GM03348 (cell line): ENCODE measurements at places on chromosomes 11 and 22.

DNA sequence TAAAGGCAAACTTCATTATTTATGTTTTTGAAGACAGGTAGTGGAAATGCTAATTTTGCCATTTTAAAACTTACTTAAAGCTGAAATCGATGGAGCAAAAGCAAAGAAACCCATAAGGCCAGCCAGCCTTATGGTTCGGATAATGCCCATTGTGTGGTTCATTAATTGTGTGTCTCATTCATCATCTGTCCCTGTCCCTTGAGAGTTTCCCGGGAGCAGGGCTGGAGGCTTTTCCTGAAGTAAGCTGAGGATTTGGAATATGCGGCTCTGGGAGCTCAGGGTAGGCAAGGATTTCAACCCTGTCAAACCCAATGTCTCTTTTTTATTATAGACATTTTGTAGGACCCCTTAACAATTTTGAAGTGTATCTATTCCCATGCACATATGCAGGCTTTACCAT is 790.0 kb upstream of the KIRREL3 start:
- no peak for DNase-seq

DNA sequence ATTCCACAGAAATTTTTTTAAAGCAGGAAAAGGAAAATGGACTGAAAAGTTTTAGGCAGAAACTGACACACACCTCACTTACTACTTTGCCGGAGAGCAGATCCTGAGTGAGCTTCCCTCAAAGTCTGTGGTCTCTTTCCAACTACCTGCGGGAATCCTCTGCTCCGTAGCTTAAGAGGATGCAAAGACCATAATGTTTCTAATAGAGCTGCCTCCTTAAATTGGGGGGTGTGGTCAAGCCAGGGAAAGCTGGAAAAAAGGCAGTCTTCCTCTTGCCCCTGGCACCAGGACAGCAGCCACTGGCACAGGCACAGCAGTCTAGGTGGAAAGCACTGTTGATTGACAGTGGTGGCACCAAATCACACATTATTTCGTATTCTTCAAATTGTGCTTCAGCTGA is at the start of gene ETS1:
TSS of gene ETS1 (minus strand) at position 144 of the 400 bp plus-strand sequence. CDS start 14,428 bp downstream, outside the sequence.
- no peak for DNase-seq

GRCh38 chr11:94897330-94897768 is 76.0 kb downstream of the CWC15 start:
- peak; percentile 59 for DNase-seq

- DNase-seq = peak; percentile 74
Observed at GRCh38 chr22:41447435-41448188, 1.0 kb upstream of the TOB2 start.

DNA sequence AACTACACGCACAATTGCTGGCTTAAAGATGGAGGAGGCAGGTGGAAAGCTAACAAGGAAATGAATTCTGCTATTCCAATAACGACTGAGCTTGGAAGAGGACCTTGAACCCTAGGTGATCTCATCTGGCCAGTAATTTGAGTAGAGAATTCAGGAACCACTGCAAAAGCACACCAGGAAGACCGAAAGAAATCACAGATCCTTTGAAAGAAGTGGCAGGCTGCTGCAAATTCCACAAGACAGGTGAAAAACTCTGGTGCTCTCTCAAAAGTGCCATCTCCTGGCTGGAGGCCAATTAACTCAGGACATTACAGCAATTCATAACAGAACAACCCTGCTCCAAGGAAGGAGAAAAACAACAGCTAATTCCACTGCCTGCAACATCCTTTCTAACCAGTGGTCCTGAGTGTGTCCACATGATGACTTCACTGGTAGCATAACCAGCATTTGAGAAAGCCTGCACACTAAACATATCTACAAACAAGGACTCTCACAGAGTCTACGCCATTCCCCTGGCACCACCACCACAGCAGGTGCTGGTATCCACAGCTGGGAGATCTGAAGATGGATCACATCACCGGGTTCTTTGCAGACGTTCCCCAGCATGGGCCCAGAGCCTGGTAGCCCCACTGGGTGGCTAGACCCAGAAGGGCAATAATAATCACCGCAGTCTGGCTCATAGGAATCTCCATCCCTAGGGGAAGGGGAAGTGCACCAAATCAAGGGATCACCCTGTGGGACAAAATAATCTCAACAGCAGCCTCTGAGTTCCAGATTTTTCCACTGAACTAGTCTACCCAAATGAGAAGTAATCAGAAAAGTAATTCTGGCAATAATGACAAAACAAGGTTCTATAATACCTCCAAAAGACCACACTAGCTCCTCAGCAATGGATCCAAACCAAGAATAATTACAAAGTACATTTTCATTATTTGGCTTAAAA is 44.9 kb upstream of the CLTCL1 start:
- no peak for DNase-seq

DNA sequence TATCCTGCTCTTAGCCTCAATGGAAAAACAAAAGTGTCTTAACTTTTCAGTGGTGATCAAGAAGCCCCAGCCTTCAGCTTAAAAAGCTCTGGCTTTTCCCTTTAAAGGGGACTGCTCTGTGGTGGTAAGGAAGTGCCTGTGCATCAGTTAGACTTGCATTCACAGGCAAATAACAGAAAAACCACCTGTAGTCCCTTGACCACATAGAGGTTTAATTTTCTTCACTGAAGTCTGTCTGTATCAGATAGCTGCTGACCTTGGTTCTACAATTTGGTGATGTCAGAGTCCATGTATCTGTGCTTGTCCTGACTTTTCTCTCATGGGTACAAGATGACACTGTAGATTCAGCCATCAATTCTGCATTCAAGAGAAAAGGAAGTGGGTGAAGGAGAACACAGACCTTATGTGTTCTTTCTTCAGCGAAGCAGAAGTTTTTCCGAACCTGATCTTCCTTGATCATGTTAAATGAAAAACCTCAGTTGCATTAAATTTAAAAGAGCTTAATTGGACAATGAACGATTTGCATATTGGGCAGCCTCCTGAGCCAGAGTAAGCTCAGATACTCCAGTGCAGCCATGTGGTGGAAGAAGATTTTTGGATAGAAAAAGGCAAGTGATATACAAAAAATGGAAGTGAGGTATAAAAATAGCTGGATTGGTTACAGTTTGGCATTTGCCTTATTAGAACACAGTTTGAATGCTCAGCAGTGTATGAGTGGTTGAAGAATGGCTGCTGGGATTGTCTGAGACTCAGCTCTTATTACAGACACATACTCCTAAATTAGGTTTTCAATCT is 43.2 kb upstream of the RDX start:
- DNase-seq = no peak

DNA sequence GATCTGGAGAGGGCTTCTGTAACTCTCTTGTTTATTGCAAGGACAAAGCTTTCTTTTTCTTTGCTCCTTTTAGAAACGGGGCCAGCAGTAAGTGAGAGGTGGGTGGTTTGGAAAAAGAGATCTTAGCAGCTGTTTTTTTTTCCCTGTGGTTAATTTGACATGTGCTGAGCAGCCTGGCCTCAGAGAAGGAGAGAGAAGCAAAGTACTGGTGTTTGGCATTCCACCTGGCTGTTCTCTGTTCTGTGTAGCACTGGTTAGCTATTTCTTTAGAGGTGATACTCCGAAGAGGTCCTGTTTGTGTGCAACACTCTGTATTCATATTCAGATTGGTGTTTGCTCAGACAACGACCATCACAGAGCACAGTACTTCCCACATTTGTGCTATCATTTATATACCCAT is 80.8 kb upstream of the SORL1-AS1 start:
- DNase-seq = no peak

DNA sequence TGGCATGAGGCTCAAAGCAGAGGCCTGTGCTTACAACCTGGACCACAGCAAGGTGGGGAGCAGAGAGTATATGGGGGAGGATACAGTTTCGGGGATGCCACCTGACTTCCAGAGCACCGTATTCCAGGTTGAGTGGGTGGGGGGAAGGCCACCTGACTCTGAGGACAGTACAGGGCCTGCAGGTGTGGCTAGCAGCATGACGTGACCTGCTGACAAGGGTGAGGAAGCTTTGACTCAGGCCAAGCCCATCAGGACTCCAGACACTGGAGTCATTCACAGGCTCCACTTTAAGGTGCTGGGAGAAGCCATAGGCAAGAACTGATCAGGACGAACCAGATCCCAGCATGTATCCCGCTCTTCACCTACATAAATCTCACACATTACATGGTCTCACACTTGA is 34.6 kb upstream of the CRTAM start:
- no peak for DNase-seq

DNA sequence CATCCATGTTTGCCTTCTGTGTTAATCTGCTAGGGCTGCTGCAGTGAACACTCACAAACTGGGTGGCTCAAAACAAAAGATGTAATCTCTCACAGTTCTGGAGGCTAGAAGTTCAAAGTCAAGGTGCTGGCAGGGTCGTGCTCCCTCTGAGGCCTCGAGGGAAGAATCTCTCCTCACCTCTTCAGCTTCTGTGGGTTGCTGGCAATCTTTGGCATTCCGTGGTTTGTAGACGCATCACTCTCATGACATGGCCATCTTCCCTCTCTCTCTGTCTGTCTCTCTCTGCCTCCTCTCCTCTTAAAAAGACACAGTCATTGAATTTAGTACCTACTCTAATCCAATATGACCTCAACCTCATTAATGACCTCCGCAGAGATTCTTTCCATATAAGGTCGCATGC is 78.8 kb downstream of the TSPAN18 start:
- DNase-seq = peak; percentile 35

DNA sequence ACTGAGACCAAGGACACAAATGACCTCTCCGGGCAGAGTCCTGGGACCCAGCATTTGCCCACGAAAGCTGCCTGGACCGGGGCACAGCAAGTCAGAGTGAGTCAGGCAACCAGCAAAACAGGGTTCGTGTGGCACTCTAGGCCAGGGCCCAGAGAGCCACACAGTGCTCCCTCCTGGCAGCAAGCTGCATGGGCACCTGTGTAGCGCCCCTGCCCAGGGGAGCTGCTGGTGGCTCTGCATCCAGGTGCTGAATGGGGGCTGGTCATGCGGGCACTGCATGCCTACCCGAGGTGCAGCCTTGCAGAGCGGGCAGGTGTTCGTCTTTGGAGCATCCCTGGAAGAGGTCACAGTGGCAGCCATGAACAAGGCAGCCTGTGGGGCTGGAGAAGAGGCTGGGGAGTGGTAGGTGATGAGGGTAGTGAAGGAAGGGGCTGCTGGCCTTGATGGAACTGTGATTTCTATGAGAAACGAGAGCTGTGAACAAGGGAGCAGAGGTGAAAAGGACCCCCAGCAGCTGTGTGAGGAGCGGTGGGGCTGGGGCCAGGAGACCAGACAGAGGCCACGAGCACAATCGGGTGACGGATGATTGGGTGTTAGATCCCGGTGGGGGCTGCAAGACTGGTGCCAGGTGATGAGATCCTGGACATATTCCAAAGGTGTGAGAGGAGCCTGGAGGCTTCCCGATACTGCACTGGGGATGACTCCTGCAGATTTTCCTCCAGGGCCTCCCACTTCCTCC is 63.3 kb downstream of the DGCR2 start:
- DNase-seq = no peak

DNA sequence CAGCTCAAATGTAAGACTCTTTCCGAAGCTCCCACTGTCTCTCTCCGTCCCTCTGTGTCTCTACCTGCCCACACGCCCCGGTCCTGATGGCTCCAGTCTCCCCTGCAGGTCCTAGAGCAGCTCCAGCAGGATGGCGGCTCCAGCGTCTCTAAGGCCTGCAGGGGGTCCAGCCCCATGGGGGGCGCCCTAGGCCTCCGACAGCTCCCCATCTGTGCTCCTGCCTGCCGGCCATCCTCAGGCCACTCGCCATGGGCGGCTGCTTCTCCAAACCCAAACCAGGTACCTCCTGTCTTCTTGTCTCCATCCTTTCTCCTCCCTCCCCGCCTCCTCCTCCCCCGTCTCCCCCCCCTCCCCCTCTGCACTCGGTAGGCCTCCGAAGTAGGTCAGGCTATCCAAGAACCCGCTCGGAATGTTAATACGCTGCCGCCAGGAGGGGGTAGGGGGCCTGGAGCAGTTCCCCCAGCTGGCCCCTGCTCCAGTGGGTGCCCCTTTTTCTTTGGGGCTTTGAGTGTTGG is 699 bp downstream of the AIFM3 start:
- no peak for DNase-seq

GRCh38 chr11:116467823-116468222 is 305.0 kb downstream of the BUD13 start:
- DNase-seq = no peak

DNA sequence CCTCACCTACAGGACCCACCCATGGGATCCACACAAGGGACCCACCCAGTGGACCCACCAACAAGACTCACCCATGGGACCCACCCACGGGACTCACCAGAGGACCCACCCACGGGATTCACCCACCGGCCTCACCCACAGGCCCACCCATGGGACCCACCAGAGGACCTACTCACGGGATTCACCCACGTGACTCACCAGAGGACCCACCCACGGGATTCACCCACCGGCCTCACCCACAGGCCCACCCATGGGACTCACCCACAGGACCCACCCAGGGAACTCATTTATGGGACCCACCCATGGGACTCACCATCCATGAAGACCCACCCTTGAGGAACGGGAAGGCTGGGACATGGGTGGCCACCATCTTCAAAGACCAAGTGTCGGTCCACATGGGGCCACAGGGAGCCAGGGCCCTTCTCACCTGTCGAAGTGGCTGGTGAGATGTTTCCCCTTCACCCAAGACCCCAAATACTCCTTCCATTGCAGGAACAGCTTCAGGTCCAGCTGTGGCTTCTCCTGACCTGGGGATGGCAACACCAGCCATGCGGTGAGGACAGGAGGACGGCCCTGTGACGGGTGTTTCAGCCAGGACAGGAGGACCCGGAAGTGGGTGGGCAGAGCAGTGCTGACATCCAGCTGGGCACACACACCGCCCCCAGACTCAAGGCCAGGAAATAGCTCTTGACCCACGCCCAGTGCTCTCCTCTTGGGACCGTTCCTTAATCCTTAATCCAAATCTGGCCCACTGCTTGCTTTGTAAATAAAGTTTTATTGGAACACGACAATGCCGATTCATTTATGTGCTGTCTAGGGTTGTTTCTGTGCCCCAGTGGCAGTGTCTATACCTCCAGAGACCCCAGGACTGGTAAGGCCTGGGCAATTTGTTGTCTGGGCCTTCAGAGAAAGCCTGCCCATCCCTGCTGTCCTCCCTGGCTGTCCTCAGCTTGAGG is 1005.1 kb downstream of the BRD1 start:
- DNase-seq = no peak

DNA sequence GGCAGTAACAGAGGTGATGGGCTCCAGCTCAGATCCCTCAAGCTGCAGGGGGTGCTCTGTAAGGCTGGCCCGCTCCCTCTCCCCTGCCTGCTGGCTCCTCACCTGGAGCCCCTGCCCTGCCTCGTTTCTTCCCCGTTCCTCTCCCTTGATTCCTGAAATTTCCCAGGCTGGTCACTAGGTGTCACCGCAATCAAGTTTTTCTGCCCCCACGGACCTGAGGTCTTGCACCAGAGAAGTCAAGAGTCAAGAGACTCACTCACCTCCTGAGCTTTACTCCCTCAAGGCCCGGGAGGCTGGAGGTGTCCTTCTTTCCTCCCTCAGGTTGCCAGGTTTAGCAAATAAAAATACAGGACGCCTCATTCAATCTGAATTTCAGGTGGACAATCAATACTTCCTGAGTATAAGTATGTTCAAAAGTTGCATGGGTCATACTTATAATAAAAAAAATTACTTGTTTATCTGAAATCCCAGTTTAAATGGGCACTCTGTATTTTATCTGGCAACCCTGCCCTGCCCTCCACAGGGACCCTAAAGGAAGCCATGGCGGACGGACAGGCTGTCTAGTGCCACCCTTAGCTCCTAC is 69.2 kb downstream of the SCUBE1 start:
- peak; percentile 85 for DNase-seq

GRCh38 chr11:6333095-6333494 is 12.8 kb upstream of the CAVIN3 start:
- no peak for DNase-seq
